Spinal cord (tissue), 10 donors: ENCODE measurements at places on chromosomes 7 and 10. TPM values are rescaled to one million over a fixed set of nuclear protein-coding genes. Genes with fewer than 3 reads are reported as not detected.

LSM8 gene
- polyA plus RNA-seq = 43.2 TPM

NPFFR1 gene
- 1.7 TPM for polyA plus RNA-seq

GRCh38 chr7:156783864-156784263 is 109.1 kb downstream of the LMBR1 start:
- no peak for DNase-seq

DNA sequence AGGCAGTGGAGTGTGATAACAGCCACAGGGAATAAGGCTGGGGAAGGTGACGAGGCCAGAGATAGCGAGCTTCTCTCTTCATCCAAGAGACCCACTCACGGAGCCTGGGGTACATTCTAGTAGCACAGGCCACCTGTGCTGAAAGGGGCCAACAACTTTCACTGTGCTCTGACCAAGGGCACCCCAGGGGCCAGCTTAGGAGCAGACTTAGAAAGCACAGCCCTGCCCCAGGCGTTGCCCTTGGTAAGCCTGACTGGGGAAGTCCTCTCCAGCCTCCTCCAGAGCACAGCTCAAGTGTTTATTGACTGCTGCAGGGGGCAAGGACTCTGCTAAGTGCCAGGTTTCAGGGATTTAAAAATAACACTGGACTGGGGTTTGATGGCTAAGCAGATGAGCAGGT is 44.7 kb downstream of the EBF3 start:
- DNase-seq = no peak

DNA sequence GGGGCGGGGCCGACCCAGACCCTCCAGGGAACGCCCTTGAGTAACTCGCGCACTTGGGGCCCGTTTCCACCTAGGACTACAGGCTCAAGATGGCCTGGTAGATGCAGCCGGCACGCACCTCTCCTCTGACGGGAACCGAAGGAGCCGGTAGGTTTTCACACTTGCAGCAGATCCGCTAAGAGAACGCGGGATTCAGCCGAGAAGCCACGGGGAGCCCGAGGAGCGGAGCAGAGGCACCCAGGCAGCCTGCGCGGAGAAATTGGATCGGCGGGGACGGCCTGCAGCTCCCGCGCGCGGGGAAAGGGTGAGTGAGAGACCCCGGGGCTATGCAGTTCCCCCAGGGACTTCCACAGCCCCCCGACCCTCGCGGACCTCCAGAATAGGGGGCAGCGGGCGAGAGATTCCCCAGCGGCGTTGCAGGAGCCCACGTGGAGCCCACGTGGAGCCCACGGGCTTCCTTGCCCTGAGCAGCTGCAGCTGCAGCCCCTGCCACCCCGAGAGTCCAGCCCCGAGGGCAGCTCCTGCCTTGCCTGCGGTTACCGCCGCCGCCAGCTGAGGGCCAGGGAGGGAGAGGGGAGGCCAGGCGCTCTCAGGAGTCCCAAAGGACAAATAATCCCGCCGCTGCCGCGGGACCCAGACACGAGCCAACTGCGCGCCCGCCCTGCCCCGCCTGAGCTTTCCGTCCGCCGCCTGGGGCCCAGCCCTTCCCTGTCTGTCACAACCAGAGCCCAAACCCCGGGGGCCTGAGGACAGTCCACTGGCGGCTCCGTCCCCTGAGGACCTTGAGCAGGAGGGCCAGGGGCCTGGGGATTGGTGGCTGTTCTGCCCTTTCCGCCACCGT is 13.1 kb downstream of the IFT22 start:
- DNase-seq = no peak
